ENCODE measurements at places on chromosomes 2 and 18. TPM values are rescaled to one million over a fixed set of nuclear protein-coding genes. Genes with fewer than 3 reads are reported as not detected.

The SNTG2 gene
- 0.27 TPM for total RNA-seq

DNA sequence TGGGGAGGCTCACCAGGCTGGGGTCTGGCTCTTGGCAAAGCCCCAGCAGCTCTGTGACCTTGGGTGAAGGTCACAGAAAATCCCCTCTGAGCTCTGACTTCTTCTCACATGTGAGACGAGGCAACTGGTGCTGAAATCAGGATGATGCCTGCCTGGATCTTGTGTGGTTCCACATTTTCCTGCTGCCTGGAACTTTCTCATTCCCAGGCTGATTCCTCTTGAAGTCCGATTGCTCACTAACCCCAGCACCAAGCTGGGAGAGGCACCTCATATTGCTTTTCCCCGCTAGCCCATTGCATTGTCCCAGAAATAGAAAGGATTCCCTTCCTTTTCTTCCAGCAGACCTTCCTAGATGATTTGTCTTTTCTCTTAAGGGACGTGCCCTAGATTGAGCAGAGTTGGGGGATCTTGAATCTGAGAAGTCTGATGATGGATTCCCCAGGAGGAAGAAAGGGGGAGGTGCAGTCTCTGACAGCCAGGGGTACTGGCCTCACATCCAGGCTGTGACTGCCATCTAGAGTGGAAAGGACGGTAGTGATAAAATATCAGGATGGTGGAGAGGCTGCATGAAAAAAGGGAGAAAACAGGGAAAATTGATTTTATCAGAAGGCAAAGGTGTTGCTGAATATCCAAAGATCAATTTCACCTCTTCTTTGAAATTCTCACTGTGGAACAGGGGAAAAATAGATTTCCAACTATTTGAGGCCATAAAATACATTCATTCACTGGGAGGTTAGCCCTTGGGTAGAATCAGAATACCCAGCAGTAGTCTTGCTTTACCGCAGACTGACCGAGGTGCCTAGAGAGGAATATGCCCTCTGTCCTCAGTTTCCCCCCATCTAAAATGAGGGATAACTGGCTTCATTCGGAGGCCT, 96.3 kb downstream of the FAM210A start:
- DNase-seq = no peak

GRCh38 chr2:109699646-109700045, 85.5 kb downstream of the SOWAHC start:
- DNase-seq = no peak

DNA sequence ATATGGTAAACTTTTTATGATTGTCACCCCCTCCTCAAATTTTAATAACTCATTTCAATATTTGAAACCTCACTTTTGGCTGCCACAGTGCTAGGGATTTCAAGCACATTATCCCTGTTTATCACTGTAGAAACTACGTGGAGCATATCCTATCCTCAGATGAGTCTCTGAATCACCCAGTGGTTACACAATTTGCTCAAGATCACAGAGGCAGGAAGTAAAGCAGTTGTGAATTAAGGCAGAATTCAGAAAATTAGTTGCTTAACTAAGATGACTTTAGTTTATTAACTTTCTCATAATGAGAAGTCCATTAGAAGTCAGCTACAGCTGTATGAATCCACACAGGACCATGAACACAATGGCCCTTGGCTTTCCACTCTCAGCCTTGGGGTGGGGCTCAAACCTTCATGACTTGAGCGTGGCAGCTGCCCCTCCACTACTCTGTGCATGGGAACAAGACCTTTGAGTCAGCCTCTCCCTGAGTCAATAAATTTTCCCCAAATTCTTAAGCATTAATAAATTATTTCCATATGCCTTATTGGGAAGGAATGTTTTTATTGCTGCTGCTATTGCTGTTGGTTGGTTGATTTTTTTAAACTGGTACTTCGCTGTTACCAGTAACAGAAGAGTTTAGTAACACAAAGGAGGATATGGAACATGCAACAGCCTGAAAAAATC, 369.0 kb downstream of the CBLN2 start:
- no peak for DNase-seq

- DNase-seq = no peak
Measured at GRCh38 chr2:160956243-160956802, 203.9 kb upstream of the TANK start.

- DNase-seq = no peak
Measured at GRCh38 chr2:230658577-230658876, 54.1 kb upstream of the CAB39 start.
